ENCODE measurements at places on chromosomes 7 and 10.

GRCh38 chr10:34297541-34298345 is 517.4 kb downstream of the PARD3 start:
- no peak for DNase-seq

- no peak for DNase-seq
Observed at GRCh38 chr7:7517754-7518153, 17.9 kb downstream of the COL28A1 start.

DNA sequence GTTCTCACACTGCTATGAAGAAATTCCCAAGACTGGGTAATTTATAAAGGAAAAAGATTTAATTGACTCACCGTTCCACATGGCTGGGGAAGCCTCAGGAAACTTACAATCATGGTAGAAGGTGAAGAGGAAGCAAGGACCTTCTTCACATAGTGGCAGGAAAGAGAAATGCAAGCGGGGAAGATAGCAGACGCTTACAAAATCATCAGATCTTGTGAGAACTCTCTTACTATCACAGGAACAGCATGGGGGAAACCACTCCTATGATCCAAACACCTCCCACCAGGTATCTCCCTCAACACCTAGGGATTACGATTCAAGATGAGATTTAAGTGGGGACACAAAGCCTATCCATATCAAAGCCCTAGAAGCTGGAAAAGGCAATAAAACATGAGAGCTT is 130.8 kb downstream of the MDFIC start:
- no peak for DNase-seq

GRCh38 chr7:96041171-96041570 is 268.8 kb downstream of the DYNC1I1 start:
- no peak for DNase-seq

DNA sequence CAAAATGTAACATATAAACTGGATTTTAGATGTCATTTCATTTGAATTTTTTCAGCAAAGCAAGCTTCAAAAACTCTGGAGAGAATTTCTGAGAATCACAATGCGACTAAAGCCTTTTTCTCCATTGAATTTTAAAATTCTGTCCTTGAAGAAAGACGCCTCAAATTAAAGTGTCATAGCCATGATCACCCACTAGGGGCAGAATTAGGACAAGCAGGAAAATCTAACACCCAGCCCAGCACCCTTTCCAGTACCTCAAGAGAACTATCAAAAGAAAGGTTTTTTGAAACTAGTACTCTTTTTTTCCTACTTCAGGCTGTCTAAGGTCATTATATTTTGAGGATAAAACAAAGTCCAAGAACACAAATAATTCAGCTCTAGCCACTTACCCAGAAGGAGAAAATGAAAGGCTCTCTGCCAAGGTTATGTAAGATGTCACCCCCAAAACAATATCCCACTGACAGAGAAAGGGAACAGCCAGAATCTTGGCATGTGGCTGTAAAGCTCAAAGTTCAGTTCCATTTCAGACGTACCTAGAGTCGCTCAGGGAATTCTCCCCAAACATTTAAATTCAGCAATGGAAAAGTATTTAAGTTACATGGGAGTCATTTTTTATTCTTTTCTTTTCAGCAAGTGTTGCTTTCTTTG is 299.4 kb downstream of the SNX13 start:
- DNase-seq = no peak

DNA sequence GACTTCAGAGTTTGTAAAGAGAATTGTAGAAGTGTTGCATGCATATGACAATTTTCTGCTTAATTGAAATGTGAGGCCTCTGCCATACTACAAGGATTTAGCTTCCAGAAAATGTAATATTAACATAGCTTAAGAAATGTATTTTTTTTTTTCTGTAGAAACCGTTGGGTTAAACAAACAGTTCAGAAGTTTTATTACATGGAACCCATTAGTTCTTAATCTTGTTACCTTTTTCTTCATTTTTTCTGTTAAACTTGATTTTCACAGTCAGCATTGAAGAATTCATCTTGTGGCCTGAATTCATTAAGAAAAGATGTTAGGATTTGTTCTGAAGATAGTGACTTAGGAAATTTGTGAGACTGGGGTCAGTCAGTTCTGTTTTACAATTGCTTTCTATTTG is 4.9 kb downstream of the PTEN start:
- no peak for DNase-seq

DNA sequence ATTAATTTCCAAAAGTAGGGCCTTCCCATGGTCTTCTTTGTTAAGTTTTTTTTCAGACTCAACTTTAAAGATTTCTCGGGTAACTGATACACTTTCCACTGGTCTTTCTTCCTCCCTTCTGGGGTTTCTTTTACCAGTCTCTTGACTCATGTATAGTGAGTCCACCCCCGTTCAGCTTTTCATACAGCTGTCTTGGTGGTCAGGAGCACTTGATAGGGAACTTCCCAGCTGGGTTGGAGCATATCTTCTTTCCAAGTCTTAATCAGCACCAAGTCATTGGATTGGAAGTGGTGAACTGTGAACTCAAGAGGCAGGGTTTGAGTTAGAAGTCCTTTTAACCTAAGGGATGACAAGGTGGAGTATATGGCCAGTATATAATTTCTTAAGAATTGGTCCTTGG is 29.2 kb upstream of the ELOVL3 start:
- DNase-seq = peak; percentile 48

DNA sequence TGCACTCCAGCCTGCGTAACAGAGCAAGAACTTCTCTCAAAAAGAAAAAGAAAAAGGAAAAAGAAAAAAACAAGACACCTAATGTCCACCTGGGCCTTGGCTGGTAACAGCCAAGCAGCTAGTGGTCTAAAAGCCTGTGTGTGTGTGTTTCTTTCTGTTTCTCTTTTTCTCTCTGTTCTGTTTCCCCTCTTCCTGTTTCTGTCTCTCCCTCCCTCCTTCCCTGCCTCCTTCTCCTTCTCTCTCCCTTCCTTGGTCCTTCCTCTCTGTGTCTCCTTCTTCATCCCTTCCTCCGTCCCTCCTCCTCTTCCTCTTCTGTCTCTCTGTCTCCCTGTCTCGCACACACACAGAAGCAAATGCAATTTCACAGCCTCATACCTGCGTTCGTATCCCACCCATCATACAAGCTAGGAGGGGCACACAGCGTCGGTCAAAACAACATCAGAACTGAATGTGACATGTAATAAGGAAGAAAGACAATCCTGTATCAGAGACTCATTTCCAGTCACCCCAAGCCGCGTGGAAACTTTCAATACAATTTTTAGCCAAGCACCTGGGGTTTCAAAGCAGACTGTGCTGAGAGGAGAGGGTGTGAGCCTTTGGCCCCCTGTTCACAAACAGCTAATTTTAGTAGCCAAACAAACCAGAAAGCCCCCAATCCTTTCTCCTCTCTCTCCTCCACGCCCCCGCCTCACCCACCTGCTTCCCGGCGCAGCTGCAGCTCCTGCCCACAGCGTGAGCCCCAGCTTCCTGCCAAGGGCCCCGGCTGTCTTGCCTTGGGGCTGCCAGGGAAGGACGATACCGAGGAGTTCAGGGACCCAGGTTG is 50.2 kb upstream of the GNA12 start:
- peak; percentile 51 for DNase-seq

DNA sequence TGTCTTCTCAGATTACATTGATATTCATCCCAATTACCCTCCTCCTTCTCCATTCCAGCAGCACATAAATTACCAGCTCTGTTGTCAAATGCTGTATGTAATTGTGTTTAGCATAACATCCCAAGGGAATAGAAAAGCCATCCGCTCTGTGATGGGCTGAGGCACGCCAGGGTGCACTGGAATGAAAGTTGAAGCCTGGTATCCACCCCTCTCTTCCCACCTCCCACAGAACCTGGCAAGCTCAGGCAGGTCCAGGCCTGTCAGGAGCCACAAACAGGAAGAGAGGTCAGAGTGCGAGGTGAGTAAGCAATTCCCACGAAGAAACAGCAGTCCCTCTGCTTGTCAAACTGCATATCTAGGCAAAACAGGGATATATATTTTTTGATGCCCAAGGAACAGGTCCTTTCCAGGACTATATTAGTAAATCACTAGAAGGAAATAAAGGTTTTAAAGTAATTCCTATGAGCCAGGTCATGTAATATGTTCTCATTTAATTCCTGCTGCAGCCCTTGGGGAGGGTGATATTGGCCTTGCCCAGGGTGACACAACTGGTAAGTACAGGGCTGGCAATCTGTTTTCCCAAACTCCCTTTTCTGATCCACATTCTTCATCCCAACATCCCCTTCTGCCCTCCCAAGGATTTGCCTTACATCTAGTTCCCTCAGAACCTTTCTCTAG is 155.6 kb upstream of the GHITM start:
- no peak for DNase-seq

DNA sequence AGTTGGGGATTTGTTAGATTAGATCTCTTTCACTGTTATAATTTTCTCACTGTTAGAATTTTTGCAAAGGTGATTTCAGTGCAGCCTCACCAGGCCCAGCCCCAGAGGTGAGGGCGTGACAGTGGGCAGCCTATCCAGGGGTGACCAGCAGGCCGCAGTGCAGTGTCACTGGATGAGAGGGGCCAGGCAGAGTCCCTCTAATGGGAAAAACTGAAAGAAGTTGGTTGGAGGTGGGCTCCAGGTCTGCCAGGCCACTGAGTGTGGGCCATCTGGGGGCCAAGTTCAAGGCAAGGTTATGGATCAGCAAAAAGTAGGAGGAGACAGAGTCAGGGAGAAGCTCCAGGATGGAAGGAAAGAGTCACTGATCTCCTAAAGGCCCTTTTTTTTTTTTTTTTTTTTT is 90.5 kb upstream of the SDK1 start:
- no peak for DNase-seq

- no peak for DNase-seq
Observed at GRCh38 chr10:106980495-106981451, 183.7 kb downstream of the SORCS1 start.

DNA sequence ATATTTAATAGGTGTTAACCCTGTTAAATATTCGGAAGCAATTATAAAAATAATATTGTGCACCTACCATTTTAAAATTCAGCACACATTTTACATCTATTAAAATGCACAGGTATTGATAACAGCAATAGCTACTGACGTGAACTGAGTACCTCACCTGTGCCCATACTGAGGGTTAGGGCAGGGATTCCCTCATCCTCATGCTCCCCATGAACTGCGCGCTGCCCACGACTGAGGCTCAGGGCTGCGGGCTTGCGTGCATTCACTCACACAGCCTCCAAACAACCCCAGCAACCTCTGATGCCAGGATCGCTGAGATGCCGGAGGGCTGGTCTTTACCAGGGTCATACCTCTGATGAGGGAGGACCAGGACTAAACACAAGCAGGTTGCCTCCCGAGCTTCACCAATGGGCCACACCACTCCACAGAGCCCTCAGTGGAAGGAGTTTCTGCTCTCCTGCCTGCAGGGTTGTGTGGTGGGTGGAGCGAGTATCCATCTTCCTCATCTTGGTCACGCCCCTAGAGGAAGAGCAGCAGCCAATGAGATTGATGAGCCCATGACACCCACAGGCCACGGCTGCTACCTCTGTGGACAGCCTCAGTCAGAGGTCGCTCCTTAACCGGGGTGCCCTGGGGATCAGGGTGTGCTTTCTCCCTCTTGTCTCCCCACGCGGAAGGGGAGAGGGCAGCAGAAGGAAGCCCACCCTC is 478.3 kb downstream of the TNS3 start:
- DNase-seq = no peak

DNA sequence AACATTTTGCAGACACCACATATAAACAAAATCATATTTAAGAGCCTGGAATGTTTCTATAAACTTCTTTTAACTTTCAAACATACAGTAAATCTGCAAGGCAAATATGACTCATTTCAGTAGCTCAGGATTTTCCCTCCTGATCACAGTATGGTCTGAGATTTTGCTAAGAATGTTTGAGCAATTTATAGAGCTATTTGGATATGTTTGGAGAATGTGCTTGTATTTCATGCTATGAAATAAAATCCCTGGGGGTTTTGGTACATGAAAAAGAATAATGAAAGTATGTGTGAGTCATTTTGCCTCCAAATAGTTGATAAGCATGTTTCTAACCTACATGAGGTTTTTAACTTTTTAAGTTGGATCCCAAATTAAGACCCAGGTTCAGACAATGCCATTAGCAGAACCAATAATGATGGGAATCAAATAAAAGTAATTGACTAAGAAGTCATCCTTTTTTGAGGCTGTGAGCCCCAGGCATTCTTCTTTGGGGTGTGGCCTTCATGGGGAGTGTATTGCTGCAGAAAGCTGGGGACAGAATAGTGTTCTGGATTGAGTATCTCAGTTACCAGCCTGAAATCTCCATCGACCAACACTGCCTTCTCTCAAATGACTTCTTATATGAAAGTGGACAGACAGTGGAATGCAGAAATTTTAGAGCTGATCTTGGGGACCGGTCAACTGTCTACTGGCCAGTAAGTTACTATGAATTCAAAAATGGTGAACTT is 66.1 kb upstream of the AGBL3 start:
- no peak for DNase-seq

GRCh38 chr10:114281461-114281860 is 42.4 kb downstream of the VWA2 start:
- no peak for DNase-seq

GRCh38 chr7:35728412-35729060 is 33.6 kb upstream of the HERPUD2 start:
- DNase-seq = no peak

DNA sequence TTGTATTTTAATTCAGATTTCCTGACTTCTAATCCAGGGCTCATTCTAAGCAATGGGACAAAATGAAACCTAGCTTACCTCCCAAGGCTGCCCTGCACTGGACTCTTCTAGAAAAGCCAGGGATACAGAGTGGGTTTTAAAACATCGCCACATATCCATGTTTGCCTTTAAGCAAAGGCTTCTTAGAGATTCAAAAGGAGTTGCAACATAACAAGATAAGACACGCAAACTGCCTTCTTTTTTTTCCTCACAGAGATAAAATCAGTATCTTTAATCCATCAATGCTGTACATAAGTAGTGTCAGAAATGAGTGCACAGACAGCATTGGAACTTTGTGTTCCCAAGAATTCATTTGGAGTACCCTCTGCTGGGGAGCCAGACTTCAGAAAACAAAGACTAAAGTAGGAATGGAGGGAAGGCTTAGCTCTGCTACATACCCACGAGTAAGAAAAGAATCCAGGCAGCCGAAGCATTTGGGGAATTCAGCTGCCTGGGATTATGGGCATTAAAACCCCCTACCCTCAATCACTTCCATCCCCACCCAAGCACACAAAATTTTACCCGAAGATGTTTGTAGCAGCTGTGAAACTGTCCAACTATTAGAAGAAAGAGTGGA is 427.8 kb downstream of the ARL4A start:
- DNase-seq = no peak

- DNase-seq = no peak
Observed at GRCh38 chr7:136079478-136079892, 102.3 kb upstream of the MTPN start.

DNA sequence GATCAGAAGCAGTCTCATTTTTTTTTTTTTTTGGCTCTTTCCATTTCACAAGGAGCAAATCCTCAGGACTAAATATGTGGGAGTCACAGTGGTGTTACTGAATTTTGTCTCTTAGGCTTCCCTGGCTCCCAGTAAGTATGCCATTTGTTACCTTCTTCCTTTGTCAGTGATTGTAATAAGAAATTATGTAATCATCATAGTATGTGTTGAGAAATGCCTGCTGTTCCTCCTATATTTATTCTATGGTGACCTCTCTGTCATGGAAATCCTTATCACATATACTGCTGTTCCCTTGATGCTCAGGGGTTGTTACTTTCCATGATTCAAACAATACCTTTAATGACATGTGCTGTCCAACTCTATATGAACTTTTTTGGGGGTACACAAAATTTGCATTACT is 4.8 kb upstream of the OR9A4 start:
- no peak for DNase-seq

- no peak for DNase-seq
Observed at GRCh38 chr10:125091891-125092290, 68.5 kb downstream of the CTBP2 start.

Measured in T-helper 2 cell treated with Interferon-gamma antibody and Interleukin-4, amounts not matched to agents 5 μg/mL and 100 μg/mL, for 36 hours (primary cell).